ENCODE measurements at places on chromosomes 1 and 21. TPM values are rescaled to one million over a fixed set of nuclear protein-coding genes. Genes with fewer than 3 reads are reported as not detected.

Gene CAMK2N1
- 3.7 TPM for total RNA-seq

Gene RGS13
- total RNA-seq, result not detected

Gene PGLYRP4
- total RNA-seq, result not detected

Gene S100A7A
- not detected for total RNA-seq

Gene IL20
- total RNA-seq, result not detected

Gene SLC26A9
- total RNA-seq, result 0.34 TPM

Gene RGS1
- total RNA-seq, result not detected
